ENCODE measurements at places on chromosomes 1 and 21.

- DNase-seq, result no peak
Observed at GRCh38 chr1:7574121-7575040, 196.7 kb upstream of the VAMP3 start.

DNA sequence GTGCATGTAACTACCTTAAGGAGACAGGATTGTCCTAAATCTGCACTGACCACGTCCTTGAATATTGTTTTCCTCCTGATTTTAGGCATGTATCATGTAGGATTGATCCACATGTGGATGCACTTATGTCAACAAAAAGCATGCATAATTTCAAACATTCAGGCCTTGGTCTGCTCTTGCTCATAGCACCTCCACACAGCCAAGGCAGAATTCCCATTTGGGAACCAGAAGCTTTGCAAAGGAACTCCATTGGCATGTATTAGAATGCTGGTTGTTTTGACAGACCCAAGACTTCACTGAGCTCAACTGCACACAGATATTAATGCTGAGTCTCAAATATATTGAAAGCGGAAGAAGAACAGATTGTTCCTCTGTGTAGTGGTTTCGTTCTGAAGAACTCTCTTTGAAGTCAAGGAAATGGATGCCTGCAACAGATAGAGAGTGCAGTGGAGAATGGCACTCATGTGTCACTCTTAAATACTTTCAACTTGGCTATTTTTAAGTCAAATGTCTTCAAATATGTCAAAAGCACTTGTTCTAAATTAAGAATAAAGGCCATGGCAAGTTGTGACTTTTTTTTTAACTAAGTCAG, 387.6 kb downstream of the LTN1 start:
- no peak for DNase-seq

- no peak for DNase-seq
Observed at GRCh38 chr1:196558411-196558810, 49.8 kb downstream of the KCNT2 start.

DNA sequence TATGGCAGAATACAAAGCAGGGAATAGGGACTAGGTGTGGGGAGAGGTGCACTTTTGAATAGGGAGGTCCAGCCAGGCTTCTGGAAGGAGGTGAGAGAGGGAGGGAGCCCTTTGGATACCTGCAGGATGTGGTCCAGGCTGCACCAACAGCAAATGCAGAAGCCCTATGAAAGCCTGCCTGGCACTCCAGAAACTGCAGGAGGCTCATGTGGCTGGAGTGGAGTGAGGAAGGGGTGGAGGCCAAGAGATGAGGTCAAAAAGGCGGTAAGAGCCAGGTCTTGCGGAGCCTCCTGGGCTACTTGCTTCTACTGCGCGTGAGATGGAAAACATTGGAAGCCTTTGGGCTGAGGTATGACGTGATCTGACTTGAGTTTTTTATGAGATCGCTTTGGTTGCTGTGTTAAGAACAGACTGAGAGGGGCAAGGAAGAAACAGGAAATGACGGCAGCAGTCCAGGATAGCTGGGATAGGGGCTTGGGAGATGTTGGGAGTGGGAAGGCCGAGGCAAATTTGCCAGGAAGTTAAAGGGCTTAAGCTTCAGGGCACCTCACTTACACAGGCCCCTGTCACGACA, 4.4 kb upstream of the BATF3 start:
- no peak for DNase-seq

DNA sequence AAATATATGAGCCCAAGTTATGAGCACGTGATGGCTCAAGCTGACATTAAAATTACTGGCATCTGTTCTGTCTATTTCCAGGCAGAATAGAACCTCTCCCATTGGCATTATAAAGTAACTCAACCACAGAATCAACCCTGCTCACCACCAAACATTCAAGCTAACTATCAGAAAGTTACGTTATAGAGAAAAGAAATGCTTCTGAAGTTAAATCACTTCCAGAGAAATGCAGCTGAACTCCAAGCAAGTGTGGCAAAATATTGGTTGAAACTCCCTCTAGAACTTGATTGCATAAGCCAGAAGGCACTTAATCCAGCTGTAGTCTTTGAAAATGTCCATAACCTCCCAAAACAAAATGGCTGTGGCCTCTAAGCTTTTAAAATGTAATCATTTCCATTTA, 36.2 kb upstream of the UBE2U start:
- no peak for DNase-seq

DNA sequence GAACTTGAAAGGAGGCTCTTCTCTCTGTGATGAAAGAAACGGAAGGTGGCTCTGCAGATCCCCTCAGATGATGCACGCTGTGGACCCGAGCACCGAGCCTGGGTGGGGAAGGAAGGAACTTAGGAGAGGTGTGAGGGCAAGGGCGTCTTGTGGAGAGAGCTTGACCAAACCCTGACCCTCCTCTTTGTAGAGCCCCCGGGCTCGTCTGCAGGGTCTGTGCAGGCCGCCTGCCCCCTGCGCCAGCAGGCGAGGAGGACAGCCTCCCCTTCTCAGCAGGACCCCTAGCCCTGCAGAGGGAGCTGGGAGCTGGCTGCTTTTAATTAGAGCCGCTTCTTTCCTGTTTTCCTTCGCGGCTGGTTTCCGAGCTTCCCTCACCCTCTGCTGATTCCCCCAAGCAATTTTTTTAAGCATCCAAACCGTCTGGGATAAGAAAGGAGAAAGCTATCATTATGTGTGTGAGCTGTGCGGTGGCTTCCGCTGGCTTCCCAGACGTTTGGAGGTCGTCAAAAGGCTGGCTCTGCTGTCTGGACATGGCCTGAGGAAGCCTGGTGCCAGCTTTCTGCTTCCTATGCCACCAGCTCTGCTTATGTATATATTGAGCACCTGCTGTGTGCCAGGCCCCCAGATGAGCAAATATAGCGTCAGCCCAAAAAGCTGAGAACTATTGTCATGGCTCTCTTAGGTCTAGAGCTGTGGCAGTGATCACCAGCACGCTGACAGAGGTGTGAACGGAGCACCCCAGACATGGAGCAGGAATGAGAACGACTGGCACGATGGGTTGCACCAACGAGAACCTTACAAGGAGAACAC, 160.2 kb upstream of the IRF2BP2 start:
- DNase-seq, result no peak

DNA sequence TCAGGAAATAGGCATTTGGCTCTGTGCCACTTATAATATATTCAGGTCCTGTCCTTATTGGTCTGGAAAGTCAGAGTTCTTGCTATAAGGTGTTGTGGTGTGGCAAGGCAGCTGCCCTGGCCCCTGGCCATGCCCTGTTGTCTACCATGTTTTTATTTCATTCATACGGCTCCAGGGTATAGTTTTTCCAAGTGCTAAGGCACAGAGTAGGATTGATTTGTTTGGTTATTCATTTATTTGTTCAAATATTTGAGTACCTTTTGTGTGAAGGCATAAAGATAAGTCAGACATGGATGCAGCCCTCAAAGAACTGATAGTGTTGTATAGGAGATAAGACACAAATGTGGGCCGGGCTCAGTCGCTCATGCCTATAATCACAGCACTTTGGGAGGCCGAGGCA, 10.1 kb downstream of the ZBTB8B start:
- no peak for DNase-seq

GRCh38 chr21:33383056-33383888, 19.9 kb upstream of the IFNGR2 start:
- peak; percentile 49 for DNase-seq

- DNase-seq, result no peak
Observed at GRCh38 chr1:30892671-30893073, 15.9 kb downstream of the SDC3 start.

DNA sequence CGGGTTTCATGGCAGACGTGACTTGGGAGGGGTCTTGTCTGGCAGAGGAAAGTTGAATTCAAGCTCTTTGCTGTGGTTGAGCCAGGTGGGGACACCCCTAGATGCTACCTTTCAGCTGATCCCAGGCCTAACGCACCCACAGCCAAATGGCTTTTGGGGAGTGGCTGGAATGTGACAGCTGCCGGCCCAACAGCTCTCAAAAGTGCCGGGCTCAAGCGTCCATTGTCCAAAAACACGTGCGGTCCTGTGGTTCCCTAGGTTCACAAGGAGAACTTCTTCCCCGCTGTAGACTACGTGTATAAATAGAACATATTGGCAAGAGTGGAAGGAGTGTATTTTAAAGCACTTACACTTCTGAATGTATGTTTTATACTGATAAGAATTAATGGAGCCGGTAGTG, 87.1 kb upstream of the ARHGEF16 start:
- DNase-seq, result no peak

DNA sequence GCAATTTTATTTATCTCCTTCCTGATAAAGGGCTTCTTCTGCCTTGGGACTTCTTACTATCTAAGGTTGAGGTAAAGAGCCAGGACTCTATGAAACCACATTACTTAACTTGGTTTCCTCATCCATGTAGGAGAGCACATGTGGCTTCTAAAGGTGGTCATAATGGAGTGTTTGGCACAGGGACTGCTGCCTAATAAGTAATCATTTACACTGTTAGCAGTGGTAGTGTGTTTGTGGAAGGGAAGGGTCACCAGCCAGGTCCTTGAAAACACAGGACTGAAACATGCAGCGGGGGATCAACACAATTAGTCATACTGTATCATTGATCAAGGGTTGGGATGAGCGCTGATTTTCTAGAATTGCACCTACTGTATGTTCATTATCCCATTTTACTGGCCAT, 59.6 kb downstream of the UCK2 start:
- no peak for DNase-seq

GRCh38 chr1:218971156-218971555, 202.5 kb upstream of the LYPLAL1 start:
- DNase-seq, result no peak

- DNase-seq, result no peak
Observed at GRCh38 chr1:163076446-163076845, 7.3 kb downstream of the RGS4 start.

DNA sequence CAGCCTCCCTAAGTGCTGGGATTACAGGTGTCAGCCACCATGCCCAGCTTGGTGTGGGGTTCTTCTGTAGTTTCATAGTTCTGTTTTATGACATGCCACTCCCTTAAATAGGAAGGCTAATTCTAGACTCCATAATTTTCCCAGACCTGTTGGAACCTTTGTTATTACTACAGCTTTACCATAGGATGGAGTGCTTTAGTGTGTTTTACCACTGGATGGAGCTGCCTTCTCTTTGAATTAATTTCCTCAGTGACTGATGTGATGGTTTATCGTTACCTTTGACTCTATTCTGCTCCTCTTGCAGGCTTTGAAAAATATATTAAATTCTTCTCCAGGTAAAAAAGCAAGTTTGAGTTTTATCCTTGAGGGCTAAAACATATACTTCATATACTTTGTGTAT, 84.6 kb upstream of the NEK7 start:
- DNase-seq, result no peak

GRCh38 chr1:212782422-212783154, 9.0 kb downstream of the NSL1 start:
- no peak for DNase-seq

DNA sequence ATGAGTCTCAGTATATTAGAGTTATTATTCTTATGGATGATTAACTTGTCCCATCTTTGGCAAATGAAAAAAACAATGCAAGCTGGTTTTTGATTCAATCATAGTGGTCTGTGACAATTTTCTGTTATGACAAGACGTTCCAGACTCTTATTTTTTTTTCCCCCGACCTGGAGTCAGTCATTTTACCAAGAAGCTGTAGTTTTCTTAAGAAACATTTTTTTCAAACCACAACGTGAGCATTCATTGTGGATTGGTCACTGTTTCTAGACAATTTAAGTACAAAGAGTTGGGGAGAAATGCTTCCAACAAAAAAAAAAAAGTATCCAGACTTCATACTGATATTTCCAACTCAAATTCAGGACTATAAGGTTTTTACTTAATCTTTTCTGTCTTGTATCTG, 8.0 kb upstream of the ANGPTL3 start:
- DNase-seq, result no peak

- DNase-seq, result no peak
Observed at GRCh38 chr1:95368178-95368577, 134.2 kb downstream of the RWDD3 start.

DNA sequence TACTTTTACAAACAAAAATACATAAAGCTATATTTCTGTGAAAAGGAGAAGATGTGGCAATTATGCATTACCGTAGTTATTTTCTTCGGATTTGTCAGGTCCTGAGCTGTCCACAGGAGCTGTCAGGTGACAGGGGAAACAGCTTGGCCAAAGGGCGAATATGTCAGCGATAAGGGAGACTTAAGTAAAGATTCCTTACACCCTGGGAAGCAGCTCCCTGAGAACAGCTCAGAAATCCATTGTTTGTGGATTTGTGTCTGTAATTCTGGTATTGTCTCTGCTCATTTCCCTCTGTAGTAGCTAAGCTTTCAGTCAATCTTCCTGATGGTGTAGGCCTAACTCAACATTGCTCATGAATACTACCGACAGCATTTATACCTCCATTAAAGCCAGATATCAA, 7.1 kb upstream of the CD34 start:
- no peak for DNase-seq

DNA sequence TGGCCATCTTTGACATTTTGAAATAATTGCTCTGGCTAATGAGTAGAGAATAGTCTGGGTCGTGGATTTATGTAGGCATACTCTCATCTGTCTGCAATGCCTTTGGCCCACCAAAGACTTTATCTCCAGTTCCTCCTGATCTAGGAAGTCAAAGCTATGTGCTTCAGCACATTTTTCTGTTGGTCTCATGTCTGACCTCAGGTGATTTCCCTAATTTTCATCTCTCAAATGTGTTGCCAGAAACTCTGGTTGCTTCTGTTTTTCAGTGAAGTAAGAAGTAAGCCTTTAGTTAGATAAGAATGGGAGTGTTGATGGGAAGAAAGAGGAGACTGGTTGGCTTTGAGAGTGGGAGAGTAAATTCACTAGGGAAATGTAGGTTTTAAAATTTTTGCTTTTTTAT, 66.4 kb downstream of the GPR88 start:
- DNase-seq, result no peak

DNA sequence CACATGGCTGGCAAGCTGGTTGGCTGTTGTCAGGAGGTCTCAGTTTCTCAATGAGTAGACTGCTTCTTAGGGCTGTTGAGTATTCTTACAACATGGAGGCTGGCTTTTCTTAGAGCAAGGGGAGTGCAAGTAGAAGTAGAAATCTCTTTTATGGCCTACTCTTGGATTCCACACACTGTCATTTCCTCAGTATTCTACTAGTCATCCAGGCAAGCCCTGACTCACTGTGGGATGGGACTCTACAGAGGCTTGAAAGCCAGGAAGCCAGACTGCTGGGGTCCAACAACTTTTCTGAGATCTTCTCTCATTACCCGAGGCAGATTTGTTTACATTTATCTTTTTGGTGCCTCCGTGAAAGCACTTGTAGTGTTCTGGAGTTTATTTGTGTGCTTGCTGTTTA, 196.2 kb upstream of the APP start:
- DNase-seq, result no peak
